ENCODE measurements at places on chromosomes 3 and 15.

GRCh38 chr15:90400005-90400758, 12.1 kb downstream of the IQGAP1 start:
- DNase-seq = no peak

DNA sequence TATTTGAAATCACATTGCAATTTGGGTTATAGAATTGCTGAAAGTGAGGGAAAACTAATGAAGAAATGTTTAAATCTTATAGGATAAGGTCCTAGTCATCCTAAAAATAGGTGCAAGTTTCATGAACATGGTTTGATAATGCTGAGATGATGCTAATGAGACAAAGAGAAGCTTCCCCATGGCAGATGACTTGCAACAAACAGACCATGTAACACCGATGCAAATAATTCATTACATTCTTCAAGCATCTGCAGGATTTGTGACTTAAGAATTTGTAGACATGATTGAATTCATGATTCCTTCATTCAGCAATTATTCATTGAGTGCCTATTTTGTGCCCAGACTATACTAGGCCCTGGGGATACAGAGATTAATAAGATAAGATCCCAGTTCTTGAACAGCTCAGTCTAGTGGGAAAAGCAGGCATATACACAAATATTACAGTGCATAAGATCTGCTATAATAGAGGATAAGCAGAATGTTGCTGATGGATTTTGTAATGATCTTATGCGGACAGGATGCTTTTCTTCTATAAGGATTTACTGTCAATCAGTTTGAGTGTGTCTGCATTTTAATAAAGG, 367.9 kb upstream of the GBE1 start:
- DNase-seq = no peak

GRCh38 chr3:64463981-64464380, 223.8 kb downstream of the ADAMTS9 start:
- DNase-seq = no peak

- no peak for DNase-seq
Measured at GRCh38 chr3:139639662-139640061, 38.1 kb downstream of the NMNAT3 start.

GRCh38 chr3:82416830-82417229, 655.4 kb upstream of the GBE1 start:
- DNase-seq = no peak

- no peak for DNase-seq
Measured at GRCh38 chr3:177345973-177346503, 148.8 kb upstream of the TBL1XR1 start.

DNA sequence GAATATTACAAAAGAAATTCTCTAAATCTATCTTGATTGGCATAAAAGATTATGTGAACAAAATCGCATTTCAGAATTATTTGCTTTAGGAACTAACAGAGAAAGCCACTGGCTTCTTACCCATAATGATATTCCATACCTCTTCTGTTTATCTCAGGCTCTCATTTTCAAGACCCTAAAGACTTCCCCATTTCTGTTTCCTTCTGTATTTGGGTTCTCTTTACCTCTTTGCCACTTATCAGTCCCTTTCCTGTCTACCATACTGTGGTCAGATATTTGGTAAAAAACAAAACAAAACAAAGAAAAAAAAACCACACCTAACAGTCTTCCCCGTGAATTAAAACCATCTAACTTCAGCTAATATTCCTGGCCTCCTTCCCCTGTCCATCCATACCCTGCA, 108.5 kb downstream of the LRRC28 start:
- DNase-seq = no peak

DNA sequence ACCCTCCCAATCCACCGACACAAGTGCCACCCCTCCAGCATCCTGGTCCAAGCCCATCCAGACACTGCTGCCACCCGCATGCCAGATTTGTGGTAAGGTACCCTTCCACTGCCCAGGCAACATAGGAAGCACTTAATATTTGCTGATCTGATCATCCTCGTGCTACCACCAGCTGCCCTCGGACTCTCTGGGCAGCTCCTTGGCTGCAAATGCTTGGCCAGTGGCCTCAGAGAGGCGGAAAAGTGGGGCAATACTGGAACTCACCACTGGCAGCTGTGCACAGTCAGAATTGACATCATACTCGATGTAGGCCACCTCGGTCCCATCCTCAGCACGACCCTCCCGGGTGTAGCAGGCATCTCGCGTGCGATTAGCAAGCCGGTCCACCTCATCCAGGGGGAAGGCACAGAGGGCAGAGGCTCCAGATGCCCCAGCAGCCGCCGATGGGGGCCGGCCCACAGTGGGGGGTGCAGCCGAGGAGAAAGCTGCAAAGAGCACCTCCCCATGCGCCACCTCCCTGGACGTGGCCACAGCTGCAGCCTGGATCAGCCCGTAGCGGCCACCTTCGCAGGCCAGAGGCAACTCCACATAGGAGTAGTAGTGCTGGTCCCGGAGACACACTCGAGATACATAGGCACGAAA, 6.5 kb downstream of the PLXNB1 start:
- DNase-seq = no peak

DNA sequence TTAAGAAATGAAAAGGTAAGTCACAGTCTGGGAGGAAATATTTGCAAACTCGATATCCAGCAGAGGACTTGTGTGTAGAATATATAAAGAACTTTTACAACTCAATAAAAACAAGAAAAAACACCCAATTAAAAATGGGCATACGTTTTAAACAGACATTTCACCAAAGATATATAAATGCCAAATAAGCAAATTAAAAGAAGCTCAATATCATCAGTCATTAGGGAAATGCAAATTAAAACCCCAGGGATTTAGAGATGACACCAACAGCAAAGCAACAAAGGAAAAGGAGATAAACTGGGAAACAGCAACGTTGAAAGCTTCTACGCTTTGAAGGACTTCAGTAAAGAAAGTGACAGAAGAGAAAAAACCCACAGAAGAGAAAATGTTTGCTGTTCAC, 132.3 kb downstream of the NUP210 start:
- DNase-seq = no peak

DNA sequence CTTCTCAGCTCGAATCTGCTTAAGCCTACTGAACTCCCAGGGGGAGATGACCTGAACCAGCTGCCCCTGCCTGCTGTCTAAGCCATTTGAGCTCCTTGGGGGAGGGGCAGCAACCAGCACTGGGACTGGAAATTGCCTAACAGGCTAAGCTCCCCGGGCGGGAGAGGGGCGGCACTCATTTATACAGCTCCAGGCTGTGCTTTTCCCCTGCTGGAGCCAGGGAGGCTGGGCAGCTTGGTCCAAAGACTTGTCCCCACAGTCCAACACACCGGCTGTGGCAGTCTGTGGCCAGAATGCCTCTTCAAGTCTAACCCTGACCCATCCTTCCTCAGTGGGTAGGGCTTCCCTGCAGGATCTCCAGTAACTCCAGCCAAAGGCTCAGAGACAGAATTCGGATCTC, 1241.5 kb downstream of the ROBO2 start:
- no peak for DNase-seq

GRCh38 chr3:151916781-151917180, 43.3 kb downstream of the SUCNR1 start:
- DNase-seq = no peak

- peak; percentile 54 for DNase-seq
Measured at GRCh38 chr3:197750858-197751737, 1.4 kb downstream of the FYTTD1 start.

DNA sequence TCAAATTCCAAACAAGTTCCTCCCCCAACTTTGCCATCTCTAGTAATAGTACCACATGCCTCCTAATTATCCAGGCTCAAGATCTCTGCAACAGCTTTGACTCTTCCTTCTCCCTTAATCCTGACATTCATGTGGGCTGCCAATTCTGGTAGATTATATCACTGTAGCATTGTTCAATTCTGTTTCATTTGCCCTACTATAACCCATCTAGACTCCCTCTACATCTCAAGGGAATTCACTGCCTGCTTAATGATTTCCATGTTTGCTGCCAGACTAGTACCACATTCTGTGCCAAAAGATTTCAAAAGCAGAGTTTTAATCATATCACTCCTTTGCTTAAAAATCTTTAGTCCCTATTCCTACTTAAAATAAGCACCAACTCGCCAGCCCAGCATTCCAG, 34.6 kb upstream of the PPIB start:
- DNase-seq = no peak

DNA sequence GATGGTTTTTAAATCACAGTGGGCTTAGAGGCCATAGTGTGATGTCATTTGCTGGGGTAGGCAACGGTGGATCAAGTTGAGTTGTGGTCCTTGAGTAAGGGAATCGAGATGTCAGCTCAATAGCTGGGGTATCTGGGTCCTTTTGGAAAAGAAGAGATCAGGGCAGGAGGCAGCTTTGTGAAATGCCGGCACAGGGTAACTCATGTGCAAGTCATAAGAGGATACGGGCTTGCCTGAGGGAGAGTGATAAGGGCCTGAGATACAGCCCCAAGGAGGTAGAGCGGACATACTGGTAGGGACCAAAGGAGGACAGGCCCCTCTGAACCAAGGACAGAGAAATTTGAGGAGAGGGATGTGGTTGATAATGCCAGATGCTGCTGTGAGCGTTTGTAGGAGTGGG, 4.2 kb upstream of the FAM131A start:
- DNase-seq = no peak

DNA sequence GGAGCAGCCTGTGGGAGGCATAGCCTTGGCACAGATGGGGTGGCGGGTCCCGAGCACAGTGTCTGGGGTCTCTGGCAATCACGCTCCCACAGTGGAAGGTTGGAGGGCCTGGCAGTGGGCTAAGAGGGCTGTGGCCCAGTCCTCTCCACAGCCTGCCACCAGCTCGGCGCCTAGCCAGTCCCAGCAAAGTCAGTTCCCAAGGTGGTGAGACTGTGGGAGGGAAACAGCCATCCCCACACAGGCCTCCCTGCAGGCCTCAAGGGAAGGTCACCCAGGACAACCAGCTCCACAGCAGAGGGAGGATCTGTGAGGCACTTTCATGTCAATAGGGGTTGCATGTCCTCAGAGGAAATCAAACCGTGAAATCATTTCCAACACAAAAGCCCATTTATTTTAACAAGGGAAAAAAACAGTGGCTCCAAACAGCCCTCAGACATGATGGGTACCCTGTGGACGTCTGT, 27.6 kb upstream of the LIMD1 start:
- no peak for DNase-seq

DNA sequence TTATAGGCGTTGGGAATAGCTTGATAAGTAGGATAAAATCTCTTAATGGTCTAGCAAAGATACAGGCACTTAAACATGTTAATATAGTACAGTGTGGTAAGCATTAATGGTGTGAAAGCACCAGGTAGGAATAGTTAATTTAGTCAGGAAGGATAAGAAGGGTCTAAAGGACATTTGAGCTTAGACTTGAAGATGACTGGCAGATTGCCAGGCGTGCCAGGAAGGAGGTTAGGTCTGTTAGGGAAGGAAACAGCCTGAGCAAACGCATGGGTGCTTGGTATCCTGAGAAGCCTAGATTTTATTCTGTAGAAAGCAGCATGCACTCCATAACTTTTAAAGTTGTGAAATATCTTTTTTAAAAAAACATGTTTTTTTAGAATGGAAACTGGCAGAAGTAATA, 17.7 kb downstream of the SEC62 start:
- DNase-seq = no peak

- DNase-seq = peak; percentile 65
Measured at GRCh38 chr3:161069511-161070251, 35.5 kb downstream of the B3GALNT1 start.

GRCh38 chr15:36251450-36251849, 328.0 kb upstream of the CDIN1 start:
- no peak for DNase-seq

DNA sequence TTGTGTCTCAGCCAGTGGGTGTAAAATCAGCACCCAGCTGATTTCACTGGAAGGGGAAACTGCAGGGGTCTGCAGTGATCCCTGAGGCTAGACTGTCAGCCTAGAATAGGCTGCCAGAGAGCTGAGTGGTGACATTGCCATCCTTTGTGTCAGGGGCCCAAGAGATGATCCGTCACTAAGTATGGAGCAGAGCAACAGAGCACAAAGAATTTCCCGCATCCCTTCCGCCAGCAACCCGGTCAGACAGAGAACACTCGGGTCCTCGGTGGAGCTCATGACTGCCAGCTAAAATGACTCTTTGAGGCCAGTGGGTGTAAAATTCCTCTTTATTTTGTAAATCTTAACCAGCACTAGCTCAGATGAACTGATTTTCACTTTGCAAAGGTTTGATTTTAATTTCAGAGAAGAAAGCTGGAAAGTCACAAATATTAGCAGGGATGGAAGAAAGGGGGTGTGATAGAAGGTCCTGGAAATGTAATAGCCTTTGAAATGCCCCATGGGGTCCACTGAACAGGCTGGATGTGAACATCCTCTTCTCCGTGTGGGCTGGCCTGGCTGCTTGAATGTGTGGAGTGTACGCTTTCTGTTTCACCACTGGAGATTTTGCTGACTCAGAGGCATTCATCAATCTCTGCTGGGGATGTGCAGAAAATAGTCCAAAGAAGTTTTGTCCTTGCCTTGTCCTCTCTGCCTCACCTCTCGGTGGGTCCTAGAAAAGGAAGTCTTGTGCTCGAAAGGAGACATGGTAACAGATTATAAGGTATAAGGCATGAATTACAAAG, 138.8 kb downstream of the SV2B start:
- peak; percentile 31 for DNase-seq

DNA sequence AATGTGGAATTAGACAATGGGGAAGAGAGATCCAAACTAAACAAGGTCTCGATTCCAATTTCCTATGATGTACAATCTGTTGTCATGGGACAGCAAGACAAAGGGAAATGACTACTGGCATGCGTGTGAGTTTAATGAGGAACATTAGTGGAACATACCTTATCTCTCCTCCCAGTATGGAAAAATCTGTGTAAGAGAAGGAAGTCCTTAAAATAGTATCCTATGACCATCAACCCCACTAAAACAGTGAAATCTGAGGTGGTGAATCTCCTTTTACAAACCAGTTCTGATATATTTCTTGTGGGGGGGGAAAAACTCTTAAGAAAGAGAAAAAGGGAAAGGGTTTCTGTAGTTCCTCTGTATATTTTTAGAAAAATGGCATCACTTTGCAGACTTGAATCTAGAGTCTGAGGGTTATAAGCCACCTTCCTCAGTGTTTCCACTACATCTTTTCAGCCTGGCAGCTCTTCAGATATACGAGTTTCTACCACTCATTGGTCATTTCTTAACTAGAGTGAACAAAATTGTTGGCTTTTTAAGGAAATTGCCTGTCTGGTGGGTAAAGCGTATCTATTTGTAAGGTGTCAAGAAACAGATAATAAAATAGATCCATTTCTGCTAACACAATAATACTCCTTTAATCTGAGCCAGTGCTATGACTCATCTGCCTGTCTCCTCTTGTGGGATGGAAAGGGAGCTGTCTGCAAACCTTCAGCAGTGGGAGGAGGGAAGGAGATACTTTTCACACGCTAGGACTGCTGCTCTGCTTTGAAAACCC, 3.0 kb upstream of the TNFAIP8L3 start:
- DNase-seq = peak; percentile 54

GRCh38 chr3:181616088-181617070, 95.3 kb upstream of the SOX2 start:
- DNase-seq = no peak

- no peak for DNase-seq
Measured at GRCh38 chr15:50435772-50436171, 11.6 kb downstream of the USP8 start.

DNA sequence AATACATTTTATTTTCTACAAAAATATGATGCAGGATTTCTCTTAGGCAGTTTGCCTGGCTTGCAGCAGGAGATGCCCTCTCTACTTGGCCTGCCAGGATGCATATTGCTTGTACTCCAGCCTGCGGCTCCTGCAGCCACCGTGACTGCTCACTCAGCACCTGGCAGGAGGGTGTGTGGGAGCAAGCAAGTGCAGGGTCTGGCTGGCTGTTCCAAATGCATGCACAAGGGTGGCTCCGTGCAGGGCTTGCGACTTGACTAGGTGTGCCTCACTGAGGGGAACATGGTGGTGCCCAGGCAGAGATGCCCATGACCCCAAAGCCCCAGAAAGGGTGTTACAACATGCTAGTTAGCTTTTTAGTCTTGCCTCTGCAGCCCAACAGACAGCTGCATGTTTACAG, 1240.2 kb upstream of the ALCAM start:
- no peak for DNase-seq
